SK-MEL-5 (cell line): ENCODE measurements at places on chromosomes 1 and 21. TPM values are rescaled to one million over a fixed set of nuclear protein-coding genes. Genes with fewer than 3 reads are reported as not detected.
A peak's percentile ranks its signal among the peaks of the same experiment; 100 is the strongest.

DNA sequence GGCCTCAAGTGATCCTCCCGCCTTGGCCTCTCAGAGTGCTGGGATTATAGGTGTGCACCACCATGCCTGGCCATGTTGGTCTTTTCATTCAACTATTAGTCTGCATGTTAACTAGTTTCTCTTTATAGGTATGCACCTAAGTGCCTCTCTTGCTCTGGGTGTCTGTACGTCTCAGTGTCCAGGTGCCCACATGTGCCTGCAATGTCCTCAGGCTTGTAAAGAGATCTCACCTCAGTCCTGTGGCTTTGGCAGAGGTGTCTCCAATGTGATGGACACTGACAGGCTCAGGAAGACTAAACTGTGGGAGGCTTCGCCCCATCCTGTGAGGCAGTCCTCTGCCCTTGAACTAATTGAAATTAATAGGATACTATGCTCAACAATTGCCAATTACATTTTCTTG lies 526.3 kb downstream of the PTPRU start:
- DNase-seq, result no peak

- no peak for DNase-seq
Observed at GRCh38 chr21:38765056-38765455, 40.7 kb upstream of the ETS2 start.

DNA sequence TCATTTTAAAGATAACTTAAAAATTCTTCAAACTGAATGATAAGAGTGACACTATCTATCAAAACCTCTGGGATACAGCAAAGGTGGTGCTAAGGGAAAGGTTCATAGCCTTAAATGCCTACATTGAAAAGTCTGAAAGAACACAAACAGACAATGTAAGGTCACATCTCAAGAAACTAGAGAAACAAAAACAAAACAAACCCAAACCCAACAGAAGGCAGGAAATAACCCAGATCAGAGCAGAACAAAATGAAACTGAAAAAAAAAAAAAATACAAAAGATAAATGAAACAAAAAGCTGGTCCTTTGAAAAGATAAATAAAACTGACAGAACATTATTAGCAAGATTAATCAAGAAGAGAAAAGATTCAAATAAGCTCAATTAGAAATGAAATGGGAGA lies 6.8 kb downstream of the ODF2L start:
- no peak for DNase-seq

DNA sequence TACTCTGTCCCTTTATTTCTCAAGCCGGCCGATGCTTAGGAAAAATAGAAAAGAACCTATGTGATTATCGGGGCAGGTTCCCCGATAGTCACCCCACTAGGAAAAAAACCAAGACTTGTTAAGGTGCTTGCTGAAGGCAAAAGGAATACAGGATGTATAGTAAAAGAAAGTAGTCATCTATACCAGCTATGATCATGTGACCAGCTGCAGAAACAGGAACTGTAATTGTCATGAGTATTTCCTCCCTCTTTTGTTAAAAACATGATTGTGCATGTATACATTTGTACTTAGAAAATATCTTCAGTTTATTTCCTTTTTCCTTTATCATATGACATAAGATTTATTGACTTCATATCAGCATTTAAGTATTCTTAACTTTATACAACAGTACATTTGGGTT lies 30.5 kb downstream of the PIGK start:
- no peak for DNase-seq

DNA sequence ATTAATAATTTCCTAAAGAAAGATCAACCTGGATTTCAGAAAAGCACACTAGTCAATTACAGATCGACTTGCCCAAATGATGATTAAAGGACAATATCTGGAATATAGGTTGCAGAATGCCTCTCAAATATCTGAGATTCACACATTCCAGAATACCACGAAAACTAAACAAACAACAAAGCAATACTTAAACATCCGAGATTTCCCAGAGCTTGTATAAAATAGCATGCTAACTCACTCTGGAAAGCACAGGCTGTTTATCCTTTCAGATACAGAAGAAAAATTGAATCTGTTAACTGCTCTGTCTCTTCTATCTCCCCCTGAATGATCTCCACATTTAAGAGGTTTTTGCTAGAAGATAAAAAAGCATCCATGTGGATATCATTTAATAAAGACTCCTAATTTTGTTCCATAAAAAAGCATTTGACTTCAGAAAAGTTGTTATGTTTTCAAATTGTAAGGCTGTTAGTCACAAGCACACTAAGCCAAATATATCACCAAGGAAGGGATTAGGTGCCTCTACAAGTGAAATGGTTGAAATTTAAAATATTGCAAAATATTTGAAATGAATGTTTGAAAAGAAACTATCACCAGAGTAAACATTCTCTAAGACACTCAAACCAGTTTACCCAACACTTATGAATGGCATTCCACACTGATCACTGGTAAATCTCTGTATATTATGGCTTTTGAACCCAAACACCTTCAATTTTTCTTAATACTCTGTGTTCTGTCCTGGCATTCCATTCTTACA lies 865.1 kb upstream of the ADAMTS5 start:
- DNase-seq, result no peak

DNA sequence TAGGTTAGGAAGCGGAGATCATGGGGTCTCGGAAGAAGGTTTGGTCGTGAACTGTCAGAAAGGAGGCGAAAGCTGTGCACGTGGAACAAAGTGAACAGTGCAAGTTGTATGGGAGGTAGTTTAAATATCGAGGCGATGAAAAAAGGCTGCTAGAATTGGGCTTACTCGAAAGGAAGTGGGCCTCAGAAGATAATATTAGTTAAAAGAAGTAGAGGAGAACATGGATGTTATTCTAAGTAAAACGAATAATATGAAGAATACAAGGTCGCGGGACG lies 571 bp downstream of the WDR3 start:
- no peak for DNase-seq

DNA sequence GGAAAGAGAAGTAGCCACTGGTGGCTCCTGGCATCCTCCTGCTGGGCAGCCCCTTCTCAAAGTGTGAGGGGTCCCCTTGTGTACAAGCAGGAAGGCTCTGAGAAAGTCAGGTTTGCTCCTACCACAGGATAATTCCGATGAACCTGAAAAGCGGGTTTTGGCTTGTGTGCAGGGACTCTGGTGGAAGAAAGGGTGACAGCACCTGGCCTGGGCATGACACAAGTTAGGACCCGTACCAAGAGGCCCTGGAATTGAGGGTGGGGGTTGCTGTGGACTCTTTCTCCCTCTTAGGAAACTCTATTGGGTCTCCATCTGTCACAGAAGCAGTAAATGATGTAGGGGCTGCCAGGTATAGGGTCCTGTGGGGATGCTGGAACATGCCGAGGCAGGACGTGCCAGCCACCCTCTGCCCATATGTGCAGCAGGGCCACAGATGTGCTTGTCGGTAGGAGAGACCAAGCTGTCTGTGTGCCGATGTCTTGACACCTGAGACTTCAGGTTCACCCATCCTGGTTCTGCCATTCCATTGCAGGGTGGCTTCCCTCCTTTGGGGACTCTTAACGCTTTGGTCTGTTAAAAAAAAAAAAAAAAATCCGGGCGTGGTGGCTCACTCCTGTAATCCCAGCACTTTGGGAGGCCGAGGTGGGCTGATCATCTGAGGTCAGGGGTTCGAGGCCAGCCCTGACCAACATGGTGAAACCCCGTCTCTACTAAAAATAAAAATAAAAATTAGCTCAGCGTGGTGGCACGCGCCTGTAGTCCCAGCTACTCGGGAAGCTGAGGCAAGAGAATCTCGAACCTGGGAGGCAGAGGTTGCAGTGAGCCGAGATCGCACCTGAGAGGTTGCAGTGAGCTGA lies 9.8 kb downstream of the C1orf35 start:
- DNase-seq, result no peak

SRSF11 gene
- 73.3 and 77.3 TPM in 2 replicates for total RNA-seq

OR2L13 gene
- not detected in 2 replicates for total RNA-seq

- no peak for DNase-seq
Observed at GRCh38 chr1:7462617-7463016, 308.5 kb upstream of the VAMP3 start.

NPHP4 gene
- total RNA-seq, result 3.4 and 5.9 TPM in 2 replicates

GRCh38 chr1:94725566-94725965 lies 94.6 kb upstream of the SLC44A3 start:
- DNase-seq, result no peak

DNA sequence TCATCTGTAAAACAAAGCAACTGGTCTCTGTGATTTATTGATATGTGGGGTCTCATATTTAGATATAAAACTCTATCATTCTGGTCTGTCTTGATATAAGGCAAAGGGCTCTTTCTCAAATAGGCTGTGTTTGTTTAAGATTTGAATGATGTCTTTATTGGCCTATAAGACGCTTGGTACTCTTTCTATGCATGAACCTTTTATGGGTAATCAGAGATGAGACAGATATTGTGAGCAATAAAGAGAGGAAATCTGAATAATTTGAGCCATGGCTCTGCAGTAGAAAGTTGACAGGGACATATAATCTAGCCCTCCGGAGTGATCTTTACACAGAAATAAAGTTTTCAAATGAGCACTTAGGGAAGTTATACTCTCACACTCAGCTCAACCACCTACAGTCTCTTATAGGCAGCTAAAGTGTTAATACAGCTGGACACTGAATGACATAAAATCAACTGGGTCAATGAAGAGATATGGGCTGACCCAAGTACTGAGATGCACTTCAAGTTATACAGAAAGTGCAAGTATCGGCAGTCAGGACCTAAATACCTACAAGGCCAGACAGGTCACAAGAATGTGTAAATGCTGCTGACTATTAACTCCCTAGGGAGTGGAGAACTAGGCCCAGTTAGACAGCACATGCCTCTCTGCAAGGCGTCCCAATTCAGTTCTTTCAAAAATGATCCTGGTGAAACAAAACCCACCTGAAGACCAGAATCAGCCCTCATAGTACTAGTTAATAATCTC lies 111.0 kb downstream of the PTPN14 start:
- DNase-seq, result peak; percentile 62

DNA sequence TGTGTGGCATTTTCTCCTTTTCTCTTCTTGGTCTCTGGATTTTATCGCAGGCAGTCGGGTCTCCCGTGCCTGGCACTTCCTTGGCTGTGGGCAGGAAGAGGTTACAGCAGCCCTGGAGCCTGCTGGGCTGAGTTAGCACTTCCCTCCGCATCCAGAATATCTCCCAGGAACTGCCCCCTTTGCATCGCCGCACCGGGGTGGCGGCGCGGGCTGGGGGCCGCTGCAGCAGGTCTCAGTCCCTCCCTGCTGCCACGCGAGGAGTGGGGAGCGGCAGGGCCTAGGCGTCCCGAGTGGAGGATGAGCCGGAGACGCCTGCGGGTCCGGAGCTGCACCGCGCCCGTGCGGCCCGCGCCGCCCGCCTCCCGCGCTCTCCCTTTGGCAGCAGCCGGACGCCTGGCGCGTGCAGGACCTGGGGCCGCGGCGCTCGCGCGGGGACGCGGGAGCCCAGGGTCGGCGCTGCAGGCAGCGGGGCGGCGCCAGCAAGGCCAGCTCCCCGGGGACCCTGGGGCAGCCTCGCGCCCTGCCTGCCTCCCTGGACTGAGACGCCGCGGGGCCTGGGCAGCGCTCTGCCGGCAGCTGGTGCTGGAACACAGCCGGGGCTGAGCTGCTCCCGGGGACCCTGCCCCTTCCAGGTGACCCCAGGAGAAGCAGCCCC lies 192.8 kb downstream of the PRDM2 start:
- no peak for DNase-seq

PSMB2 gene
- total RNA-seq, result 28.3 and 33.7 TPM in 2 replicates

RHD gene
- 1.2 and 2.2 TPM in 2 replicates for total RNA-seq

DNA sequence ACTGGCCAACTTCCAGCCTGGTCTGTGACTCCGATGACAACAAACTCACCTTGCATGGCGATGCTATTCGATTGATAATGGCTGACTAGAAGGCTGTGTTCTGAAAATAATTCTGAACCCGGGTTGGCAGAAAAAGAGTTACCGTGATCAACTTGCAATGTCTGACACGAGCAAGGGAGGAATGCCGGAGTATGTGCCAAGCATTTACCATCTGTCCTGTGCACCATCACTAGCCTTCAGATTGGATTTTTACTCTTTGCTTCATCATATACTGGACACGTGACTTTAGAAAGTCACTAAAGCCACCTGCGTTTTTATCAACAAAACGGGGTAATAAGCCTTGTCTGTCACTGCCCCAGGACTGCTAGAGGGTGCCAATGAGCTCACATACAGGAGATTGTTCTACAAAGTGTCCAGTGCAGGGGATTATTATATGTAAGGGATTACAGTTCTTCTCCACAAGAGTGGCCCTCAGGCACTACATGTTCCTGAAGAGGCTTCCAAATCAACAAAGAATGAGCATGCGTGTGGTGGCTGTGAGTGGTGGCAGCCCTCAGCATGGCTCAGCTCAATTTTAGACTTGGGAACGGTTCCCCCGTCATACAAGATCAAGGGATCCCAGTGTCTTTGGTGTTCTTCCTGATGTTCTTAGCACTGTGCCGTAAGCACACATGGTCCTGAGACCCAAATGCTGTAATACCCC lies 35.8 kb downstream of the SSBP3 start:
- no peak for DNase-seq

- no peak for DNase-seq
Observed at GRCh38 chr21:36344931-36345330, 24.9 kb downstream of the MORC3 start.

PGLYRP3 gene
- not detected in 2 replicates for total RNA-seq

GRCh38 chr1:7218210-7218832 lies 433.1 kb downstream of the CAMTA1 start:
- DNase-seq, result peak; percentile 68

GRCh38 chr1:223394242-223394641 lies 1.0 kb downstream of the CCDC185 start:
- DNase-seq, result no peak

DNA sequence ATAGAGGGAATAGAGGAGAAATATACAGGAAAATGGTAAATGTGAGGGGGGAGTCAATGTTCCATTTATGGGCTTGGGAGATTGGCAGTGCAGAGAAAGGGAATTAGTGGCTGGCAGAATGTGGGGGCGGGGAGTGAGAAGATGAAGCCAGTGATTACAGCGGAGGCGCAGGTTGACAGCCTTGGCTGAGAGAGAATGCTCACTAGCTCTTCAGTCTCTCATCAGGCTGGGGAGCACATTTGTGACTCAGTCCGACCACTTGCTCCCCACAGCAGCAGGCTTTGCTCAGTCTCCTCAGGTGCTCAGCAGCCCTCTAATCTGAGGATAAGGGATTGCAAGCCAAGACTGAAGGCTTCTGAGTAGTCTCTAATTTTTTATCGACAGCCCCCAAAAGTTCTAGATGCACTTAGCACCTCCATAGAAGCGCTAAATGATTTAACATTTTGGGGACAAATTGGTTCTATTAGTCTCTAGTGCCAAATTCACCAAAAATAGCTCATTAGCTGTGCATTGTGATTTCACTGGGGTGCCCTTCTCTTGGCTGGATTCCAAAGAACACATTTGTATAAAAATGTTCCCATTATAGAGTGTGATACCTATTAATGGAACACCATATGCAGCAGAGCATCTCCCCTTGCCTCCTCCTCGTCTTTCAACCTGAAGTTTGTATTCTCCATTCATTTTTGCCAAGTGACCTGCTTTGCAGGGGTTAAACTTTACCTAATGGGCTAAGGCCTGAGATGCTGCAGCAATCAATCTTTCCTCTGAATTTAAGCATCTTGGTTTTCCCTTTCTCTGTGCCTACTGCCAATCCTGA lies 191.8 kb downstream of the ZNF326 start:
- no peak for DNase-seq

CLCA4 gene
- total RNA-seq, result not detected in 2 replicates
